ENCODE measurements at places on chromosomes 1 and 21.

DNA sequence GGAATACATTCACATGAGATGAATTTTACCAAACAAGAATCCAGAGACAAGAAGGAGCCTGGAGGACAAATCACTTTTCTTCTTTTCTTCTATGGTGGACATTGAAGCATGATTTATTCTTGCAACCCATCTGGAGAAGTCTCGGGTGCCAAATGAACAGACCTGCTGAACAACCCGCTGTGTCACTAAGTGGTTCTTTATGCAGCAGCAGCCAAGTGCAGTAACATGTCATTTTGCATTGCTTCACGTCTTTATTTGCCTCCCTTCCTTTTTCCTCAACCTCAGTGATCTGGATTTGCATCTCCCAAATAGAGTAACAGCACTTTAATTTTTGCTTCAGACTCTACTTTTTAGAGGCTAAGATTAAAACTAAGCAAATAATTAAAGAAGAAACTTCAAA lies 50.0 kb upstream of the TENT5C start:
- DNase-seq, result no peak

GRCh38 chr1:80365359-80366021 lies 1359.0 kb upstream of the ADGRL4 start:
- peak; percentile 3 for DNase-seq

- DNase-seq, result no peak
These were observed 18.9 kb downstream of the CACHD1 start for GRCh38 chr1:64488862-64489261.

DNA sequence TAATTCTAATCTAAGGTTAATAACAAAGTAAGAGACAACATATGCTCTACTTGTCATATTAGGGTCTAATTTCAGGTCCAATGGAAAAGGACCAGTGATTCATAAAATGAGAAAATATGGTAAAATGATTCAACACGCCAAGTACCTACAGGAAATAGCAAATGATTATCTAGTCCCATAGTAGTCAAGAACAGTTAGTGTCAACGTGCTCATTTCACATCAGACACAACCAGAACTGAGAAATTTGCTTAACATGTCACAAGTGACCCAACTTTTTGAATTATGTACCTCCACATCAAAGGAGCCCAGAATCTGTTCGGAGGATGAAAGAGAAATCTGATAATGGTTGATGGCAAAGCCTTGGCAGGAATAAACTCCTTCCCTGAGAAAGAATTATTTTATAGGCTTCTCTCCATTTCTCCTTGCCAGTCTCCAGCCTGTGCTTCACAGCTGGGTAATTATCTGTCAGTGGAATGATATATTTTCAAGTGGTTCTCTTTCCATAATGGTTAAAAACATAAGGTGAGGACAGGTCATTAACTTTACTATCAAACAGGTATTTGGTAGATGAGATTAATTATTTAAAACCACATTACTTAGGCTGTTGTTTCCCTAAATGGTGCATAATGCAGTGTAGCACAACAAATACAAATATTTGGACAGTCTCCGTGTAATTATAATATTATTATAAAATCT lies 83.2 kb downstream of the APP start:
- DNase-seq, result peak; percentile 51

DNA sequence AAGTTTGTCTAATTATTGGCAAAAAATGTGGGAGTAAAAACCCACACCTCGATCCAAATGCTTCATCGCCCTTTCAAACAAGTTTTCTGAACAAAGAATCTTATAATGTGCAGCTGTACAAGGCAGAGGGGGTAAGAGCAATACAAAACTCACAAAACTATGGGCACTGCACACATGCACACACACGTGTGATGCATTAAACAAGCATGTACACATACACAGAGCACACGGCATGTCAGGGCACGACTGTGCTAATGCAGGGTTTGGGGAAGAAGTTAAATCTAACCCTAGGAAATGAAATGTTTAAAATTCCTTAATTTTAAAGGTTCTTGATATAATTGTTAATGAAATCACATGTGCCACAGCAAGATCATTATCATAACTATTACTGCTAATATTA lies 264.0 kb downstream of the SEC16B start:
- no peak for DNase-seq

DNA sequence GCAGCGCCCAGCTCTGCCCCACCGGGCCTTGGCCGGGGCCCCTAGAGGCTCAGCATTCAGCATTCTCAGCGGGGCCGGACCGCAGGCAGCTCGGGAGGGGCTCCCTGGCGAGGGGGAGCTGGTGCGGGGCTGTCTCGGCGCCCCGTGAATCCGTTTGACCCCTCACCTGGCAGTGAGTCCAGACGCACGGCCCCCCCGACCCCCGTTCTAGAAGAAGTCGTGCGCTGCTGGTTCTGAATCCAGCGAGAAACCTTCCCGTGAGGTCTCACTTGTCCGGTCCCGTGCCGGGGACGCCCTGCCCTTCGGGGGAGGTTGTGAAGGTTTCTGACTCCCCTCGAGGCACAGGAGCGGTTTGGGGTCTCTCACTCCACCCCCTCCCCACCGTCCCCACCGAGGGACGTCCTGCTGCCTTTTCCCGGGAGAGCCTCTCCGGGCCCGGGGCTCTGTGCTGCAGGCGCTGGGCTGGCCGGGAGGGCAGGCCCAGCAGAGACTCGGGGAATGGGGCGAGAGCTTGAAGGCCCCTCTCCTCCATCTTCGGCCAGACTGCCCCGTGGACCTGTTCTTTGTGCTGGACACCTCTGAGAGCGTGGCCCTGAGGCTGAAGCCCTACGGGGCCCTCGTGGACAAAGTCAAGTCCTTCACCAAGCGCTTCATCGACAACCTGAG lies 655 bp downstream of the COL6A1 start:
- DNase-seq, result no peak

DNA sequence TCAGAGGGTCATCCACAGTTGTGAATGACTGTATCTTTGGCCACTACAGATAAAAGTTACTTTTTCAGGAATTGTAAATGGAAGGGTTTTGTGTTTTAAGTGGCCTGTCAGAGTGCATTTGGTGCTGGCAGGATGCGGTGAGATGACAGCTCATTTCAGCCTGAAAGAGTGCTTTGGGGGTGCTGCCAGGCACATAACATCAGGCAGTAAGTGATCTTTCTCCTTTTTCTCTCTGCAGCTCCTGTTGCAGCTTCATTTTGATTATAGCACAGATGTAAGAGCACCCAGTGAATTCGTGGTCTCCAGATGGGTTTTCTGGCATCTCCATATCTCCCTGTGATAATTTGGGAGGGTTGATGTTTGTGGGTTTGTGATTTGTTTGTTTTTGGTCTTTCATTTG lies 14.8 kb upstream of the FAM163A start:
- no peak for DNase-seq

DNA sequence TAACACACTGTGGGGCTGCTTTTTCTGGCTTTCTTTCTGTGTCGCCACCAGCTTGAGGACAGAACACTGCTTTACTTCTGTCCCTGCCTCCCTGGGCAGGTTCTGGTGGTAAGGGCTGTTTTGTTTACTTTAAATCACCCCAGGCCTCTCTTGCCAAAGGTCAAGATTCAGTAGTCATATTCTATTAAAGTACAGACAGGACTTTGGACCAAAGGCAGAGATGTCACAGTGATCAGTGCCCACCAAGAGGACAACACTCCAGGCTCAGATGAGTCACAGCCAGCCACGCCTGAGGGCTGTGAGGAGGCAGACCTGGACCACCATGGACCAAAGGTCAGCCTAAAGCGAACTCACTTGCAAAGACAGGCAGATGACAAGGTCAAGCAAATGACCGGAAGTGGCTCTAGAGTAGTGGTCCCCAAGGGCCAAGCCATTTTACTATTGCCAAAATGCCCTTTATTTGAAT lies 200.0 kb downstream of the RHOU start:
- no peak for DNase-seq

All from NCI-H1417 (cell line).